ENCODE measurements at places on chromosomes 11 and 22.

GRCh38 chr11:44834846-44835245, 108.1 kb downstream of the TSPAN18 start:
- no peak for DNase-seq

DNA sequence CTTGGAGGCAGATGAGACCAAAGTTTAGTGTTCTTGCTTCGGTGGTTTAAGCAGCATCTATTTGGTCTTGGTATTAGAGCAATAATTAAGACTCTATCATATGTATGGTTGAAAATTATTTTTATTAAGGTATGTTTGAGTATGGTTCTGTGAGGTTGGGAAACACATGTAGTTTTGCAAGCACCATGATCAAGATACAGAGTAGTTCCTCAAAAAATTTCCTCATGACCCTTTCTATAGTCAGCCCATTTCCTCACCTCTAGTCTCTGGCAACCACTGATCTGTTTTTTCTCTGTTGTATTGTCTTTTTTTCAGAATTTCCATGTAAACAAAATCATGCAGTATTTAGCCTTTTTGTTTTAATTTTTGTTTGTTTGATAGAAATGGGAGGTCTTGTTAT, 18.4 kb downstream of the MTMR3 start:
- DNase-seq = peak; percentile 79

DNA sequence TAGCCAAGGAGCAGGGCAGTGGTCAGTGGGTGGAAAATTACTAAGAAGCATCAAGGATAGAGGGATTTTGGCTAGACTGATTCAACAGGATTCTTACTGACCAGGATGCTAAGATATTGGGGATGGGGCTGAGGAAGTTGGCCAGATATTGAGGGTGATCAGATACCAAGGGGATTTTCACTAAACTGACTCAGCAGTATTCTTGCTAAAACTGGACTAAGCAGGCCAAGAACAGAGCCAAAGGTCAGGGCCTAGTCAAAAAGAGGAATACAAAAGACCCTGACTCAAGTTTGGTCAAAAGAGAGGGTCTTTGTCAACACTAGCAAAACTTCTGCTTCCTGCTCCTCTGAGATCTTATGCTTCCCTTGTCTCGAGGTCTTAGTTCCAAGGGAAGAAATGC, 38.6 kb upstream of the DEUP1 start:
- no peak for DNase-seq

- no peak for DNase-seq
Observed at GRCh38 chr11:6006395-6006794, 351 bp downstream of the OR56A4 start.

DNA sequence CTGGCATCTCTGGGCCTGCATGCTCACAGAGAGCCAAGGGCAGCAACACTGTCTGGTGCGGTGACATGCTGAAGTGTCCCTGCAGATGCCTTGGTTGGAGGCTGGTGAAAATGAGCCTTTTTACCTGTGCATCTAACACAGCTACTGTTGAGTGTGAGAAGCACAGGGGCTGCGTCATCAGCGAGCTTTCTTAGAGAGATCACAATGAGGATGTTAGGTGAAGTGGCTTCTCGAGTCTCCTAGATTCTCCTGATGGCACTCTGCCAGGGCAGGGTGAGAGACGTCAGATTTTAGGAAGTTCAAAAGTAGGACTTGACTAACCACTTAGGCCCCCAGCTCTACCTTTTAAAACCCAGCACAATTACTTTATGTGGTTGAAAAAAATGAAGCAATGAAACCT, 3.6 kb upstream of the SLC15A3 start:
- no peak for DNase-seq

GRCh38 chr11:21456186-21456585, 736.7 kb upstream of the ANO5 start:
- DNase-seq = no peak

GRCh38 chr11:85758026-85758425, 52.9 kb downstream of the SYTL2 start:
- DNase-seq = no peak

- DNase-seq = no peak
Observed at GRCh38 chr11:69948256-69949141, 129.3 kb upstream of the FGF3 start.

DNA sequence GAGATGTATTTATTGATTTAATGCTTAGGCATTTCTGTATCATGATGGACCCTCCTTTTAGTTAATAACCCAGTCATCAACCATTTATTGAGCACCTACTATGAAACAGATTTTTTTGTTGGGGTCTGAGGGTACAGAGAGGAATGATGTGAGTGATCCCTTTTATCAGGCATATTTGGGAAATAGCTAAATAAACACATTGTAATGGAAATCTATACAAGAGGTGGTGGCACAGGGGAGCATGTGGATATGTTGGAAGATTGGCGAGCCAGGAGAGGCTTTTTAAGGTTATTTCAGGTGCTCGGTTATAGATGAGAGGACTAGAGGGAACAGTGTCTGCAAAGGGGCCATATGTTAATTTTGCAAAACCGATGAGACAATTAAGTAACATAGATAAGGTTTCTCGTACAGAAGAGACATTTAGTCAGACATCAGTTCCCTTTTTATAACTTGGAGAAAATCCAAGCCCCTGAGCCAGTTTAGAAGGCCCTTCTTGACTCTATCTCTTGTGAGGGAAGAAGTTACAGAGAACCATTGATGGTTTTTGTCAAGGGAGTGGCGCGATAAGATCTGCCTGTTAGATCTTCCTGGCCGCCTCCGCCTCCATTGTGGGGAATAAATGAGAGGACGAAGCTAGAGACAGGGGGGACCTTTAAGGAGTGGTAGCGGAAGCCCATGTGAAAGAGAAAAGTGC, 2.0 kb downstream of the ATXN10 start:
- DNase-seq = peak; percentile 23

DNA sequence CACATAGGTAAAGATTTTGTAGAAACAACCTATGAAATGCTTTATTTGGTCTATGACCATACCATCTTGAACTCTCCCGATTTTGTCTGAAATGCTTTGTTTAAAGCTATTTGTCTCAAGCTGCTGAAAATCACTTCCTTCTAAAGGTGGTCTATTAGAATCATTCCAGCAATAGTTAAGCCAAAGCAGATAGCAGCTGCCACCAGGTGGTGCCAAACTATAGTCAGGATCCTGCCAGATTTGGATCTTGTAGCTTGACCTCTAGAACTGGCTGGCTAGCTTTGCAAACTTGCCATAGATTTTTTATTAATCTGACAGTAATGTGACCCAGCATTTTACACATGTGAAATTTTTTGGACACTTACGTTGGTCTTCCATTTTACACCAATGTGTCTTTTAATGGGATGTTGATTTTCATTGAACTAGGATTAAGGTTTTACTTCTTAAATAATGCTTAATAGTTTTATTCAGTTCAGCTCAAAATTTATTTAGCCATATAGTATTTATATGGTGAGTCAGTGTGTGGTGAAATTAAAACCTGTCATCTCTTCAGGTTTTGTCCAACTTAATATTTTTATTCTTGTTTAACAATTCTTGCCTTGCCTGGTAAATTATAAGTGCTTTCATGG, 19.7 kb downstream of the CTR9 start:
- peak; percentile 61 for DNase-seq

DNA sequence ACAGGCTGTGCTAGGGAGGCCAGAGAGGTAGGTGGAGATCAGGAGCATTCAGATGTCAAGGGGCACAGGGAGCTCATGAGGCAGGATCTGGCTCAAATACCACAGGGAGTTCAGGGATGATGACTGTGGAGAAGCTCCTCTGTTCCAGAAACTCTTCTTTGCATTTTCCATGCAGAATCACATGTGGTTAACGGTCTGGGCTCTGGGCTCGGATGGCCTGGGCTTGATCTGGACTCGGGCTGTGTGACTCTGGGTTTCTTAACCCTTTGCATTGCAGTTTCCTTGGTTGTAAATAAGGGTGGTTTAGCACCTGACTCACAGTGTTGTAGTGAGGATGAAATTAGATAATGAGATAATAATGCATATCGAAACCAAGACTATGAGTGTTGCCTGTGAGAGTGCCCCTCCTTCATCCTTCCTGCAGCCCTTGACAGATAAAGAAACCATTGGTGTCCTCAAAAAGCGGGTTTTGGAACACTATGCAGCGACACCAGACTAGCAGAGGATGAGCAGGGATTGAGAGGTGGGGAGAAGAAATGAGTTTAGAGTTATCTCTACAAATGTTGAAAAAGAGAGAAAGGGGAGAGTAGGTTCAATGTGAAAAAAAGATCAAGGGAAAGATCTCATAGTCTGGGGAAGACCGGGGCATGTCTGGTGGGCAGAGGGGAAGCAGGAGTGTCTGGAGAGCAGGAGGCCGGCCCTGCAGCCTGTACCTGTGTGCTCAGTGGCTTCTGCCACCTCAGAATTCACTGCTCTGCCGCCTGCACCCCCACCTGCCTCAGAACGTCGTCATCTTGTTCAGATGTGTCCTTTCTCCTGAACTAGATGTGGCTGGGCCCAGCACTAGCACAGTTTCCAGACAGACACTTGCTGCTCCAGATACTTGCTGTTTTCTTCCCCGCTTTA, 197.8 kb upstream of the SORL1-AS1 start:
- DNase-seq = no peak

DNA sequence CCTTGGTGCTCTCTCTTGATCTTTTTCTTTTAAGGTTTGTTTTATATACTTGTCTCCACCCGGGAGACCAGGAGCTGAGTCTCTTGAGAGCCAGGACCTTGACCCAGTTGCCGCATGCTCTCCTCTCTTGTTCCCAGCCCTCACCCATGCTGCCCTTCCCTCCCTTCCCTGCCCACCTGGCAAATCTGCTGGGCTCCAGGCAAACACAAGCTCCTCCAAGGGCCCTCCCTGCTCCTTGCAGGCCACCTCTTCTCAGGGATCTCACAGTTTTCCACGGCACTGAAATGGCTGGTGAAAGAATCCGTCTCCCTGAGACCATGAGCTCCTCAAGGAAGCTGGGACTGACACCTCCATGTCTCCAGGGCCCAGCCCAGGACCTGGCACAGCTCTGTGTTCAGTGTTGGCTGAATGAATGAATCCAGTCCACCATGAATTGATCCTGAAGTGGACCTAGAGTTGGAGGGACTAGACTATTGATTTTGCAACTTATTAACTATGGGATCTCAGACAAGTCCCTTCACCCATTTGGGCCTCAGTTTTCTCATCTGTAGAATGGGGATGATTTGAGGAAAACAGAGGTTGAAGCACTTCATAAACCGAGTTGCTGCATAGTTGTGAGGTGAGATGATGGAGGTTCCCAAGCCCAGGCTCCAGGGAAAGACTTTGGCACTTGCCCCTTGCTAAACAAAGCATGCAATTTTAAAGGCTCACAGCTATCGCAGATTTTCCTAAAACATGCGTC, 25.1 kb upstream of the FBLN1 start:
- DNase-seq = no peak

- DNase-seq = no peak
Observed at GRCh38 chr22:33806191-33806590, 114.1 kb downstream of the LARGE1 start.

DNA sequence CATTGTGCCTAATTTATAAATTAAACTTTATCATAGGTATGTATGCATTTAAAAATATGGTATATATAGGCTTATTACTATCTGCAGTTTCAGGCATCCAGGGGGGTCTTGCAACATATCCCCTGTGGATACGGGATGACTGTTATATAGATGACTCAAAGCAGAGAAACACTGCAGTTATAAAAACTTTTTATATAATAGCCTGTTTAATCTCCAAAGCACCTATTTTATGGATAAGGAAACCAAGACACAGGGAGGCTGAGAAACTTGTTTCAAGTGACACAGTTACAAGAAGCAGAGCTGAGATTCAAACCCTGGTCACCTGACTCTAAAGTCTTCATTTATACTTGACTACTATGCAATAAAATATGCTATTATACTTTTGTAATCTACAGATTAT, 897.7 kb downstream of the KCNA4 start:
- no peak for DNase-seq

DNA sequence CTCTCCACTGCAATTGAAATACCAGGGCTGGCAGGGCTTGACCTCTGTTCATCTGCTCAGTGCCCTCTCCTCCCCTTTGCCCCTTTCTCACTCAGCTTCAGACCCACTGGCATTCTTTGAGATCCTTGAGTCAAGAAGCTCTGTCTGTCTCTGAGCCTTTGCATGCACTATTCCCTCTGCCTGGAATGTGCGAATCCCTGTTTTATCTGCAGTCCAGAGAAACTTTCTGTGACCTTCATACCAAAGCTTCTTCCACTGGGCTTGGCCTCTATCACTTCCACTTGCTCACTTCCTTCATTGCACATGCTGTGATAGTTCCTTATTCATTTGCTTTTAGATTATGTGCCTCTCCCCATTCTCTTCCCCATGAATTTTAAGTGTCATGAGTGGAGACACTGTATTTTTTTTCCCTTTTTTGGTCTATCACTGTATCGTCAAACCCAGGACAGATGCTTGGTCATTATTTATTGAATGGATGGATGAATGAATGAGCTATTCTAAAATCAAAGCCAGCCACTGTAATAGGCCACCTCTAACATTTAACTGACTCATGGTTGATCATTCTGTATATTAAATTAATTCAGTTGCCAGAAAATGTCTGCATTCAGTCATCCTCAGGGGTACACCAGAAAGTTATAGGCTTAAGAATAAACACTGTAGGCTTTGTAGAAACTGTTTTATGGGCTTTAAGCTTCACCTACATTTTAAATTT, 88.7 kb upstream of the TIMP3 start:
- peak; percentile 39 for DNase-seq

GRCh38 chr11:122153746-122154145, 37.7 kb upstream of the BLID start:
- no peak for DNase-seq

- no peak for DNase-seq
Observed at GRCh38 chr22:41947424-41948080, 600 bp upstream of the CENPM start.

- DNase-seq = no peak
Observed at GRCh38 chr11:5713695-5714094, 22.6 kb upstream of the OR56B1 start.

- DNase-seq = no peak
Observed at GRCh38 chr11:65042891-65043290, 1.9 kb downstream of the SAC3D1 start.

GRCh38 chr11:2779981-2780849, 80.4 kb upstream of the KCNQ1OT1 start:
- no peak for DNase-seq

- DNase-seq = no peak
Observed at GRCh38 chr22:49026494-49027367, 800.9 kb downstream of the BRD1 start.

DNA sequence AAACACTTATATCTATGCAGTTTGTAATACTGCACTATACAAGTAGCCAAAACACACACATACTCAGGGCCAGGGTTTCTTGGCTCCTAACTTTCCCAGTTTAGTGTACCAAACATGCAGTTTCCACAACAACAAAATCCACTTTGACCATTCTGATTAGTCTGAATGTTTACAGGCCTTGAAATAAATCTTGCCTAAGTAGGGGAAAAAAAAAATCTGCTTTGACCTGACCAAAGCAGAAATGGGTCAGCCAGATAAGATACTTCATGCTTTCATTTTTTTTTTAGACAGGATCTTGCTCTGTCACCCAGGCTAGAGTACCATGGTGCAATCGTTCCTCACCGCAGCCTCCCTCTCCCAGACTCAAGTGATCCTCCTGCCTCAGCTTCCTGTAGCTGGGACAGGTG, 10.1 kb downstream of the PRR14L start:
- no peak for DNase-seq
